Left lung (tissue), 14 donors: ENCODE measurements at places on chromosomes 16 and 17. TPM values are rescaled to one million over a fixed set of nuclear protein-coding genes. Genes with fewer than 3 reads are reported as not detected.
A peak's percentile ranks its signal among the peaks of the same experiment; 100 is the strongest.

The EPOP gene
- polyA plus RNA-seq, result 2.1 TPM

The GINS2 gene
- polyA plus RNA-seq, result 15.7 TPM

The TMED6 gene
- 5.0 TPM for polyA plus RNA-seq

The TMC8 gene
- 6.1 TPM for polyA plus RNA-seq

The SLFN12 gene
- 33.9 TPM for polyA plus RNA-seq

DNA sequence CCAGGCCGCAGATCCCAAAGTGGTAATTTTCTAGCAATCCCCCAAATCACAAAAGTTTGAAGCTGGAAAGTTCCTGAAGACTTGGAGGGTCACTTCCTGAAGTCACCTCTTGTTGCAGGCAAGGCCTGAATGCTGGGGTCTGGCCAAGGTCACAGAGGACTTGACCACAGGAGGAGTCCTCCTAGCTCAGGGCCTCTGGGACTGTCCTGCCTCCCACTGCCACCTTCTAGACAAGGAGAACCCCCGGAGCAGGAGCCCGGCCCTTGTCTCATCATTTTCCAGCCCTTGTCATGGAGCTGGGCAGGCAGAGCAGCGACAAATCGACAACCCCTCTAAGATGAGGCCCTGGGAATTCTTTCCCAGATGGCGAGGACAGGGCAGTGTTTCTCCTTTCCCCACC is 330 bp downstream of the CDH16 start:
- H3K36me3 ChIP-seq, result no peaks in the 10 kb centered on the region
- no peak for DNase-seq
- H3K4me1 ChIP-seq, result no peaks in the 10 kb centered on the region
- H3K27me3 ChIP-seq, result no peaks in the 10 kb centered on the region
- no peak overlapping the region for H3K27ac ChIP-seq
- no peak overlapping the region for H3K4me3 ChIP-seq

GRCh38 chr17:47641202-47641601 is 8.5 kb upstream of the KPNB1 start:
- no peak overlapping the region for H3K27ac ChIP-seq
- no peaks in the 10 kb centered on the region for H3K4me1 ChIP-seq
- no peak for DNase-seq
- no peak overlapping the region for H3K4me3 ChIP-seq
- no peaks in the 10 kb centered on the region for H3K27me3 ChIP-seq

DNA sequence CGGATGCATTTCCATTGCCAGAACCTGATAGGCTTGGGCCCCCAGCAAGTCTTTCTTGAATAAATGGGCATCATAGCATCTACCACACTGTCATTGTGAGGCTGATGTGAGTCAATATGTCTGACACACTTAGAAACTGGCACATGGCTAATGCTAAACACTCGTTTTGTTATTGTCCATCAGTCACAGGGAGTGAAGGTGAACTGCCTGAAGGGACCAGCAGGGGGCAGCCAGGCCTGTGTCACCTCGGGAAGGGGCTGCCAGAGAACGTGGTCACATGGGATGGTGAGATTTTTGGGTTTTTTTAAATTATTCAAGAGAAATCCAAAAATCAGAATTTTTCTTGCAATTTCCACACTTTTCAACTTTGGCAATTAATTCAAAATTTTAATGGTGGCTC is 831 bp upstream of the RCVRN start:
- no peaks in the 10 kb centered on the region for H3K36me3 ChIP-seq
- H3K4me1 ChIP-seq, result no peaks in the 10 kb centered on the region
- no peak overlapping the region for H3K27ac ChIP-seq
- no peak overlapping the region for H3K4me3 ChIP-seq
- peaks cover 33% of the 10 kb centered on the region for H3K27me3 ChIP-seq
- no peak for DNase-seq

DNA sequence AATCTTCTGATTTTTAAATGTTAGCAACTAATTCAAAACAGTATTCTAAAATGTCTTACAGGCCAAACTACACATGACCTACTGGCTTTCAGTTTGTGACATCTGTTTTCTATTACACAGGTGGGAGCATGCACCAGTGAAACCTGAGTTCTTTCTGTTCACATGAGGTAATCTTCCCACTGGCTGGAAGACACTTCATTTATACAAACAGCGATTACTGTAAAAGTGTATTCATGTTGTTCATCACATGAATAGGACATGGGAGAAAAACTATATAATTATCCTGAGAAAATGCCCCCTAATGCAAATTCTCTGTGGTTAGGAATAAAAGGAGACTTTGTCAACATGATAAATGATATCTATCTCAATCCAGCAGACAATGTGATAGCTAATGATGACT is 11.1 kb upstream of the PIK3R5 start:
- H3K4me3 ChIP-seq, result no peak overlapping the region
- H3K36me3 ChIP-seq, result no peaks in the 10 kb centered on the region
- no peaks in the 10 kb centered on the region for H3K27me3 ChIP-seq

GRCh38 chr17:69870751-69871199 is 204.2 kb upstream of the KCNJ16 start:
- H3K4me1 ChIP-seq, result no peaks in the 10 kb centered on the region
- no peaks in the 10 kb centered on the region for H3K27me3 ChIP-seq
- no peak for DNase-seq
- H3K27ac ChIP-seq, result no peak overlapping the region
- H3K4me3 ChIP-seq, result no peak overlapping the region

GRCh38 chr17:82349287-82349701 is 9.8 kb upstream of the TEX19 start:
- H3K4me1 ChIP-seq, result peaks cover 6% of the 10 kb centered on the region
- no peak overlapping the region for H3K4me3 ChIP-seq
- H3K27me3 ChIP-seq, result peaks cover 26% of the 10 kb centered on the region

DNA sequence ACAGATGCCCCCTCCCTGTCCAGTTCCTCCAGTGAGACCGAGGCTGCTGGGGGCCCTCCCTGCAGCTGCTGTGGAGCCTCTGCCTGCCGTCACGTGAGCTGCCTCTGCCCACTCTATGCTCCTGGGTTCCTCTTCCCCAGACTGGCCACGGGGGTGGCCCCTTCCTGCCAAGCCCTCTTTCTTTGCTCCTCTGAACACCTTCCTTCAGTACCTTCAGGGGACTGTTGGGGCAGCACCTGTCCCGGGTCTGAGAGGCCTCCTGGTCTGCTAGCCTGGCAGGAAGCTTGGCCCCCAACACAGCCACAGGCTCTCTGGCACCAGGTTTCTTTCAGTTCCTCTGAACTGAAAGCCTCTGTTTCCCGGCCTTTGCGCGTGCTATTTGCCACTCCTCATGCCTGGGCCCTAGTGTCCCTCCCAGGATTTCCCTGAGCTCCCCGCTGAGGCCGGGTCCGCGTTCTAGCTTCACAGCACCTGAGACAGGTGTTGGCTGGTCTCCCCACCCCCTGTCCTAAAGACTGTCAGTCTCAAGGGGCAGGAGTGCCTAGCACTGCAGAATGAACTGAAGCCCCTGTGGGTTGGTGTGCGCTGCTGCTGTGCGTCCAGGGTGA is 6.6 kb upstream of the ATP6V0C start:
- no peaks in the 10 kb centered on the region for H3K27me3 ChIP-seq
- peak overlapping the region; percentile 75 for H3K27ac ChIP-seq
- H3K36me3 ChIP-seq, result no peaks in the 10 kb centered on the region
- no peak overlapping the region for H3K4me3 ChIP-seq
- H3K4me1 ChIP-seq, result no peaks in the 10 kb centered on the region

- no peak for DNase-seq
- H3K4me3 ChIP-seq, result no peak overlapping the region
- no peaks in the 10 kb centered on the region for H3K36me3 ChIP-seq
- no peaks in the 10 kb centered on the region for H3K4me1 ChIP-seq
- no peak overlapping the region for H3K27ac ChIP-seq
Observed at GRCh38 chr16:35463358-35463757, 2003.9 kb downstream of the TP53TG3F start.

DNA sequence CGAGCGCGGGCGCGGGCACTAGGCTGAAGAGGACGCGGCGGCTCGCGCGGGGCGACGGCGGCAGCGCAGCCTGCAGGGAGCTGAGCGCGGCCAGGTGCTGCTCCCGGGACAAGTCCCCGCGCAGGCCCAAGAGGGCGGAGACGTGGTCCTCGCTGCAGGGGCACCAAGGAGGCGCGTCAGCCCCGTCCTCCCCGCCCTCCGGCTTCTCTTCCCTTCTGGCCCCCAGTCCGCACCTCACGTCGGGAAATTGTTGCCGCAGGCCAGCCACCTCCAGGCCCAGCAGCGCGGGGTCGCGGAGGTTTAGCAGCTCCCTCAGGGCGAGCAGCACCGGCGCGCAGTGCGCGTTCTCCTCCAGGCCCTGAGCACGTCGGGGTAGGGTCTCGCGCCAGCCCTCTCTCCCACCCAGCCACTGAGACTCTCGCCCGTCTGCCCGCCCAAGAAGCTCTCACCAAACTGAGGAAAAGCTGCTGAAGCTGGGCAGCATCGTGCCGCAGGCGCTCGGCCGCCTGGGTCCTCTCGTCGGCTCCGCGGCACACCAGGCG is 761 bp upstream of the MATCAP1 start:
- DNase-seq, result no peak
- peaks cover 22% of the 10 kb centered on the region for H3K4me1 ChIP-seq
- H3K27ac ChIP-seq, result peak overlapping the region; percentile 98
- H3K36me3 ChIP-seq, result no peaks in the 10 kb centered on the region
- peak overlapping the region; percentile 81 for H3K4me3 ChIP-seq

DNA sequence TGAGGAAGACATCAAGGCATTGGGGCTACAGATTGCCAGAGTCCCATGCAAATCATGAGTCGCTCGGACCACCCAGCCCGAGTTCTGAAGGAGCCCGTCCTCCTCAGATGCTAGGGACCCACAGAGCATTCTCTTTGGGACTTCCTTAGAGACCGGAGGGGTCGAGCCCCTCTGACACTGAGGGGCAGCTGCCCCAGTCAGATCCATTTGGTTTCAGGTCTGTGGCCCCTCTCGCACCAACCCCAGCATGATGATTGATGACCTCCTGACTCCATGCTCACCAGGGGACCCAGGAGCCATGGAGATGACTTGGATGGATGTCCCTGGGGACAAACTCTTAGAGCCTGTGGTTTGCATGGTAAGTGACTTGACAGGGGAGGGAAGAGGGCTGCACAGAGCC is 8.0 kb downstream of the PDF start:
- no peak for DNase-seq
- H3K36me3 ChIP-seq, result peaks cover 99% of the 10 kb centered on the region
- H3K27ac ChIP-seq, result no peak overlapping the region
- H3K4me3 ChIP-seq, result no peak overlapping the region

GRCh38 chr17:83190004-83190385 is 110.6 kb downstream of the METRNL start:
- peaks cover 32% of the 10 kb centered on the region for H3K4me1 ChIP-seq
- DNase-seq, result no peak

GRCh38 chr17:77423589-77424451 is 283.1 kb downstream of the SEC14L1 start:
- DNase-seq, result peak; percentile 77
- H3K27me3 ChIP-seq, result no peaks in the 10 kb centered on the region
- H3K4me1 ChIP-seq, result peaks cover 99% of the 10 kb centered on the region
- no peak overlapping the region for H3K4me3 ChIP-seq

DNA sequence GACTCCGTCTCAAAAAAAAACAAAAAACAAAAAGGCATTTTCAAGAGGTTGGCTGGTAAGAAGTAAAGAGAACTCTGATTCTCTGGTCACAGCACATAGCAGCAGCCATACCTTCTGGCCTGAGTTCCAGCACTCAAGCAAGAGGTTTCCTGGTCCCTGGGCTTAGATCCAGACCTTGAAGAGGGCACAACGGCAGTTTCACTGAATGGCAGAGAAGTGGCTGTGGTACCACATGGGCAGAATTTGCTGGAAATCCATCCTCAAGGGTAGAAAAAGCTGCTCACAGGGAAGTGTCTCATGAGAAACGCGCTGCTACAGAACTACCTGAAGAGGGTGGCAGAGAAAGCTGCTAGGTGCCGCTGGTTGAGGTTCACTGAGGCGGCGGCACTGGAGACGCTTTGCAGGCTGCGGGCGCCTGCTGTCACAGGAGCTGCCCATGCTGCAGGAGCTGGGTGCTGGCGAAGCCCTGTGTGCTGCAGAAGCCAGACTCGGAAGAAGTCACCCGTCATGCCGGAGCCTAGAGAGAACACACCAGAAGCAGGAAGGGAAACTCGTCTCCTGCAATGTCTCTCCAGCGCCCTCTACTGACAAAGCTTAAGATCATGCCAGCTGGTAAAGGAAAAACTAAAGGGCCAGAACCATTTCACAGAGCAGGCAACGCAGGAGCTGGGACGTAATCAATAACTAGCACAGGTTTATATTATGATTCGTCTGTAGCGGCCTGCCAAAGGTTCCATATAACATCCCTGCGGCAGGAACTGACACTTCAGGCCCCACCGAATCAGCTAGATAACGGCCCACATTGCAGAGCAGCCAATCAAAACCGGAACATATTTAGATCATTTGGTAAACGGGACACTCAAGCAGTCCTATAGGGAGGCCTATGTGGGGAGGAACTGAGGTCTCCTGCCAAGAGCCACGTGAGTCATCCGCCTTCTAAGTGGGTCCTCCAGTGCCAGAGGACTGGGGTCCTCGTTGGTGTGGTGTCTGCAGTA is 5.4 kb upstream of the ZNF213 start:
- DNase-seq, result peak; percentile 79
- peak overlapping the region; percentile 76 for H3K27ac ChIP-seq
- H3K27me3 ChIP-seq, result no peaks in the 10 kb centered on the region
- H3K4me1 ChIP-seq, result peaks cover 57% of the 10 kb centered on the region

GRCh38 chr17:83099570-83100181 is 20.3 kb downstream of the METRNL start:
- H3K27ac ChIP-seq, result peak overlapping the region; percentile 19
- peaks cover 45% of the 10 kb centered on the region for H3K4me1 ChIP-seq
- H3K36me3 ChIP-seq, result no peaks in the 10 kb centered on the region
- H3K27me3 ChIP-seq, result no peaks in the 10 kb centered on the region

DNA sequence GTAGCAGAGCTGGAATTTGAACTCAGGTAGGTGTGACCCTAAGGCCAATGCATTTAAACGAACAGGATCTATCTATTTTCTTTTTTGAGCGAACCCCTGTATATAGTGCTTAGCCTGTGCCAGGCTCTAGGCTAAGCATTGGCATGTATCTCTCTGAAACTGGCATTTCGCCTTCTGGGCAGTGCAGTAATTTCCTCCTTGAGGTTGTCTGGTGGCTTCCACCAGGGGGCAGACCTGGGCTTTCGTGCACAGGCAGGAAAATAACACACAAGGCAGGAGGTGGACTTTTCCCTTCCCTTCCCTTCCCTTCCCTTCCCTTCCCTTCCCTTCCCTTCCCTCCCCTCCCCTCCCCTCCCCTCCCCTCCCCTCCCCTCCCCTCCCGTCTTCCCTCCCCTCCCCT is 34.4 kb upstream of the PRKCB start:
- no peak overlapping the region for H3K4me3 ChIP-seq
- H3K36me3 ChIP-seq, result no peaks in the 10 kb centered on the region
- peak; percentile 73 for DNase-seq
- H3K27ac ChIP-seq, result no peak overlapping the region
